Activated CD4-positive, alpha-beta T cell treated with anti-CD3 and anti-CD28 coated beads, Interleukin-2, amount 10 ng/mL, durations not matched to agents 7 days and 5 days (primary cell): ENCODE measurements at places on chromosomes 5 and 9.

DNA sequence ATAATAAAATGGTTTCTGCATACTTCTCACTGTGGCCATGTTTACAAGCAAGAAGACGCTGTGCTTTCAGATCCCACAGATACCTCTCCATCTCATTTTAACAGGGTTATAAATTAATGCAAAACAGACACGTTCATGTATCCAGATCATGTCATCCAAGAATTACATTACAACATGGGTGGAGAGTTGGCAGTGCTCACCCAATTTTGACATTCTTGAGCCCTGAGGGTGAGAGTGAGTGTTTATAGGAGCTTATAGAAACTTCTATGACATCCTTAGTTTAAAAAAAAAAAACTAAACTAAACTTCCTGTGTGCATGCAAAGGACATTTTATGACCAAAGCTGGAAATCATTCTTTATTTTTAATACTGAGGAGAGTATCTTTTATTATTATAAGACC is 9.1 kb downstream of the PRKACG start:
- no peak for DNase-seq

GRCh38 chr9:31840702-31841101 is 543.7 kb upstream of the ACO1 start:
- DNase-seq, result no peak

- DNase-seq, result peak; percentile 25
Measured at GRCh38 chr5:82351754-82352145, 73.6 kb upstream of the RPS23 start.

GRCh38 chr9:33159777-33160127 is 7.4 kb downstream of the B4GALT1 start:
- DNase-seq, result peak; percentile 53

GRCh38 chr9:121562301-121562700 is 62.7 kb upstream of the GGTA1 start:
- no peak for DNase-seq
